ENCODE measurements at places on chromosomes 1 and 21.

- no peak for DNase-seq
These were observed at the start of gene SPRTN for GRCh38 chr1:231338270-231339128. Gene SPRTN (plus strand): TSS chr1:231338293. CDS start chr1:231338384, 91 bp downstream.

DNA sequence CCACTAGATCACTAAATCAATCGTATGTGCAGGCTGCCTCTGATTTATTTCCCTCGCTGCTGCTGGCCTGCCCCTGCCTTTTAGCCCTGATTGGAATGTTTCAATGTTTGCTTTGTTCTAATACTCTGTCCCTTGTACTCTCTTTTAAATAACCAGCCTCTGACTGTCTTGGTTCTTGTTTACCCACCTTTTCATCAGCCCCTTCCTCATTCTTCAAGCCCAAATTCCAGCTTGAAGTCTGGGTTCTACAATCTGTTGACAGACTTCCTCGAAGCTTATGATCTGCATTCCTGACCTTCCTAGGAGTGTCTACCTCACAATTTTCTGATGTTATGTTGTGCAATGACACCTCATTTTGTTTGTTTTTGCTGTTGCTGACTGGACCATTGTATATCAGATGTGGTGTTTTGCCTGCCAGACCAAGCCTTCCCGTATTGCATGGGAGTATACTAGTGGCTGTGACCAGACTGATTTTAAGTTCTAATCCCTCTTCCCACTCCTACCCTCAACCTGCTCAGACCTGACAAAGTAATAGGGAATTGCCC, 46.6 kb upstream of the APOBEC4 start:
- DNase-seq: no peak

DNA sequence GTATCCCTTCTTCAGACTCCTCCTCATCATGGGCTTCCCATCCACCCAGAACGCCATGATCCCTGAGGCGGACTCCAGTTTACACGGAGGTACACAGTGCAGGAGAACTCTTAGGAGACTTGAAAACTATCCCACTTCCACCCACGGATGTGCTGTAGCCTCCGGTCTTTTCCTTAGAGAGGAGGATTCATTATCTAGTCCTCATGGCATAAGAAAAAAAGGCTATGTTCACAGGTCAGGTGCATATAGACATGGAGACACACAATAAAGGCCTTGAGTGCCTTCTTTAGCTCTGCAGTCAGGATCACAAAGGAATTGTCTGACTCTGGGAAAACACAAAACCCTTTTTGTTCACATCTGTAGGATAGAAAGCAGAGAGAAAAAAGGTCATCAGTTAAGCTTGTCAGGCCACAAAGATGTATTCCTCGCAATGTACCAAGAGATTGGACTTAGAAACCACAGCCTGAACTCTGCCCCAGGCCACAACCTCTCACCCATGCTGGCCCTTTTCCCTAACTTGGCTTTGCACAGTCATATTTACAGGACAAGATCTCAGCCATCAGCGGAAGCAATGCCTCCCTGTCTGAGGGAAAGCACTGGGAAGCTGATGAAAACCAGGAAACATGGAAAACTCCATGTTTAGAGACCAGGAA, 9.0 kb downstream of the CRP start:
- DNase-seq: no peak

GRCh38 chr1:42403880-42404400, 23.3 kb downstream of the RIMKLA start:
- no peak for DNase-seq

DNA sequence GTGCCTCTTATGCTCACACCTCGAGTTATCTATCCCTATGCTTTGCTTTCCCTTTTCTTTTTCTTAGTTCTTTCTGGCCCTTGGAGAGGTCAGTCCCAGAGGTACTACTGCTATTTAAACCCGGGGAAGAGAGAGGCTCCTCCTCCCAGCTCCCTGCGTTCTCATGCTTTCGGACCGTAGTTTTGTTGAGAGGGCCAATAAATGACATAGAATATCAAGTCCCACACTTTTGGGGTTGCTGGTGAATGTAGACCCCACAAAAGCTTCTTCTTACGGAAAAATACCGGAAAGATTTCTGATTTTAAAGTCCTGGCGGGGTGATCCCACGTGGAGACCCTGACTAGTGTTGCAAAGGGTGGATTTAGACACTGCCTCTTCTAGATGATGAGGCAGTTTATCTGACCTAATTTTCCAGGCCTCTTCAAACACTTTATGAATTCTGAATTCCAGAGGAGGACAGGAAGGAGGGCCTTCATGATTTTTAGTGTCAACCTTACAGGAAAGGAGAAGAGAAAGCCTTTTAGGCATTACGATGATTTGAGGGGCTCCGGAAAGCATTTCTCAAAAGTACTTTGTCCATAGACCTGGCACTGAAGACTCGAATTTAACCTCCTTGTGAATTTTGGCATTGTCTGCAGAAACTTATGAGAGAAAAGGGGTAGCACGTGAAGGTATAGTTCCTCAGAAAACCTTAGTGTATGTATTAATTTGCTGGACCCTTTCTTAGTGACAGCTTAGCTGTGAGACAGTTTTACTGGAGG, 694 bp downstream of the TMEM167B start:
- DNase-seq: peak; percentile 52

- no peak for DNase-seq
These were observed 68.3 kb downstream of the SLC16A1 start for GRCh38 chr1:112887599-112888283.

- DNase-seq: no peak
These were observed 222.6 kb upstream of the KIAA0040 start for GRCh38 chr1:175415129-175415712.

- DNase-seq: no peak
These were observed 90.7 kb upstream of the ARHGEF16 start for GRCh38 chr1:3363756-3364155.

GRCh38 chr1:187051618-187052232, 223.0 kb downstream of the PLA2G4A start:
- peak; percentile 17 for DNase-seq

DNA sequence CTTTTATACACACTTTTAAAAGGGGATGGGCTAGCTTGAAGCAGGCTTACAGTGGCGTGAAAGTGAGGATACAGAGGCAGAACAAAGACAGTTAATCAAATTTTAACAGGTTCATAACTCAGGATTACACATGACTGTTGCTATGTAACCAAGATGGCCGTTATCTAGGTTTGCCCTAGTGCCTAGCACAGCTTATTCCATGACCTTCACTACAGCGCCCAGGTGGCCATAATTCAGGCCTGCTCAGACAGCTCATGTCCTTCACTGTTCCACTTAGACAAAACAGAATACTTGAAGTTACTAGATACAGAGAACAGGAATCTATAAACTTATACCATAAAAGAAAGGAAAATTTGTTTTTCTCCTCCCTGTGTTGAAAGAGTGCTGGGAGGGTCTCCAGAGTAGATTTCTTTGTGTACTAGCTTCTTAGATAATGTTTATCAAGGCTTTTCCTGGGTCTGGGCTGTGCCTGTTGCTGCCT, 6.2 kb upstream of the SPRR2F start:
- no peak for DNase-seq

GRCh38 chr1:62070384-62071011, 124.2 kb upstream of the L1TD1 start:
- DNase-seq: peak; percentile 2

DNA sequence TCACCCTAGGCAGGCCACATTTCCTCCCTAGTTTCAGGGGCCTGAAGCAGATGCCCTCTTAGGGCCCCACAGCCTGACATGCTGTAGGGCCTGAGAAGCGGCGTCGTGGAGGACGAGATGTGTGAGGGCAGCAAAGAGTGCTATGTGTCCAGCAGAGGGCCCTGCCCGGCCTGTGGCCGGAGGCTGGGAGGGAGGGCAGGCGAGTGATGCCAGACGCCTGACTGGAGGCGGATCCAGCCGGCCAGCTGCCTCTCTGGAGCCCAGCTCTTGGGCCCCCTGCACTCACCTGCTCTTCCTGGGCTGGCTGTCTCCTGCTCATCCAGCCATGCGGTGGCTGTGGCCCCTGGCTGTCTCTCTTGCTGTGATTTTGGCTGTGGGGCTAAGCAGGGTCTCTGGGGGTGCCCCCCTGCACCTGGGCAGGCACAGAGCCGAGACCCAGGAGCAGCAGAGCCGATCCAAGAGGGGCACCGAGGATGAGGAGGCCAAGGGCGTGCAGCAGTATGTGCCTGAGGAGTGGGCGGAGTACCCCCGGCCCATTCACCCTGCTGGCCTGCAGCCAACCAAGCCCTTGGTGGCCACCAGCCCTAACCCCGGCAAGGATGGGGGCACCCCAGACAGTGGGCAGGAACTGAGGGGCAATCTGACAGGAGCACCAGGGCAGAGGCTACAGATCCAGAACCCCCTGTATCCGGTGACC, at the start of gene GPR37L1:
TSS of gene GPR37L1 (plus strand) at position 279 of the 697 bp plus-strand sequence. CDS start at position 326, 47 bp downstream.
- DNase-seq: no peak

- no peak for DNase-seq
These were observed 439.4 kb downstream of the CAMTA1 start for GRCh38 chr1:7224644-7225043.

Data from activated CD4-positive, alpha-beta T cell treated with anti-CD3 and anti-CD28 coated beads, Interleukin-2, amount 50 U/mL, for 16 hours (primary cell).